ENCODE measurements at places on chromosomes 1 and 21. TPM values are rescaled to one million over a fixed set of nuclear protein-coding genes. Genes with fewer than 3 reads are reported as not detected.

GRCh38 chr1:39469150-39469549 lies 22.3 kb upstream of the BMP8A start:
- DNase-seq, result no peak

GRCh38 chr1:215417122-215417521 lies 150.0 kb upstream of the KCTD3 start:
- no peak for DNase-seq

- DNase-seq, result no peak
Observed at GRCh38 chr1:221979444-221980032, 237.6 kb upstream of the DUSP10 start.

The PLA2G2C gene
- total RNA-seq, result 0.58 TPM

- DNase-seq, result no peak
Observed at GRCh38 chr1:76038287-76039004, 36.1 kb upstream of the ST6GALNAC3 start.

The STUM gene
- total RNA-seq, result not detected

DNA sequence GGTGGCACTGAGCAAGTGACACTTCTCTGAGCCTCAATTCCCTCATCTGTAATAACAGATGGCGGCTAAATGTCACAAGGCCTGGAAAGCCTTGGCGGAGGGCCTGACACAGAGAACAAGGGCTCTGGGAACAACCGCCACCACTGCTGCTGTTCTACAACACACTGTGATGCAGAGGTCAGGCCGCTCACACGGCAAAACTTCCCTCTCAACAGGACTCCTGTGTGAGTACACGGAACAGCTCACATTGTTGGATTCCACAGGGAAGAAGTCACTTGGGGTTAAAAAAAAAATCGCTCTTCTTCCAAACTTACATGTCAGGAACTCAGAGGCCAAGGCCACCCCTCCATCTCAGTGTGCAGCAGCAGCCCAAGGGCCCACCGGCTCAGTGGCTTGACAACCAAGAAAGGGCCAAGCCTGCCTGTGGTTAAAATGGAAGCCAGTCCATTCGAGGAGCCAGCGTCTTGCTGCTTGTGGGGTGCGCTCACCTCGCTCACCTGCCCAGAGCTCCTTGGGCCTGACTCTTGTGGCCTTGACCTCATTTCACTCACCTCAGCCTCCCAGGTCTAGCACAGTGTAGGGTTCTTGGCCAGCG lies 101.1 kb downstream of the RAVER2 start:
- DNase-seq, result no peak

- DNase-seq, result no peak
Observed at GRCh38 chr21:35511696-35512162, 462.6 kb upstream of the RUNX1 start.

GRCh38 chr1:232709386-232709785 lies 79.5 kb upstream of the SIPA1L2 start:
- DNase-seq, result no peak

- DNase-seq, result no peak
Observed at GRCh38 chr21:37363936-37364335, 2.6 kb upstream of the DYRK1A start.

The KMO gene
- total RNA-seq, result not detected

Data from activated CD4-positive, alpha-beta T cell treated with anti-CD3 and anti-CD28 coated beads for 36 hours (primary cell).